ENCODE measurements at places on chromosomes 11 and 22. TPM values are rescaled to one million over a fixed set of nuclear protein-coding genes. Genes with fewer than 3 reads are reported as not detected.
A peak's percentile ranks its signal among the peaks of the same experiment; 100 is the strongest.

GRCh38 chr22:46971099-46971763, 208.8 kb downstream of the TBC1D22A start:
- DNase-seq: peak; percentile 56
- no peaks in the 10 kb centered on the region for H3K27me3 ChIP-seq
- no peak overlapping the region for H3K4me3 ChIP-seq
- peak overlapping the region; percentile 78 for H3K27ac ChIP-seq
- H3K36me3 ChIP-seq: no peaks in the 10 kb centered on the region

DNA sequence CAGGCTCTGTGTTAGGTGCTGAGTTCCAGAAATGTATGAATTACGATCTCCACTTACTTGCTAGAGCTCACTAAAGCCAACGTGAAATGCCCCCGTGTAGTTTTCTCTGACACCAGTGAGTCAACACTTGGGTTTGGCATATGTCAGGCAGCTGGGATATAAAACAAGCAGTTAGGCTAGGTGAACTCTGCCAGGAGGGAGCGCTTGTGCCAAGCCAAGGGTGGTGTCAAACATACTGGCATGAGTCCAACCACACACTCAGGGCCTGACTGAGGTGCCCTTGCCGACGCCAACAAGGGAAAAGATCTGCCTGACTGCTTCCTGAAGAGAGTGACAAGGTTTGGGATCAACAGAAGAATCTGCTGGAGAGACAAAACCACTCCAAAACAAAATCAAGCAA, 167.8 kb upstream of the NARS2 start:
- H3K36me3 ChIP-seq: no peaks in the 10 kb centered on the region
- no peak overlapping the region for H3K27ac ChIP-seq
- DNase-seq: peak; percentile 98
- H3K4me3 ChIP-seq: no peak overlapping the region
- H3K27me3 ChIP-seq: no peaks in the 10 kb centered on the region

DNA sequence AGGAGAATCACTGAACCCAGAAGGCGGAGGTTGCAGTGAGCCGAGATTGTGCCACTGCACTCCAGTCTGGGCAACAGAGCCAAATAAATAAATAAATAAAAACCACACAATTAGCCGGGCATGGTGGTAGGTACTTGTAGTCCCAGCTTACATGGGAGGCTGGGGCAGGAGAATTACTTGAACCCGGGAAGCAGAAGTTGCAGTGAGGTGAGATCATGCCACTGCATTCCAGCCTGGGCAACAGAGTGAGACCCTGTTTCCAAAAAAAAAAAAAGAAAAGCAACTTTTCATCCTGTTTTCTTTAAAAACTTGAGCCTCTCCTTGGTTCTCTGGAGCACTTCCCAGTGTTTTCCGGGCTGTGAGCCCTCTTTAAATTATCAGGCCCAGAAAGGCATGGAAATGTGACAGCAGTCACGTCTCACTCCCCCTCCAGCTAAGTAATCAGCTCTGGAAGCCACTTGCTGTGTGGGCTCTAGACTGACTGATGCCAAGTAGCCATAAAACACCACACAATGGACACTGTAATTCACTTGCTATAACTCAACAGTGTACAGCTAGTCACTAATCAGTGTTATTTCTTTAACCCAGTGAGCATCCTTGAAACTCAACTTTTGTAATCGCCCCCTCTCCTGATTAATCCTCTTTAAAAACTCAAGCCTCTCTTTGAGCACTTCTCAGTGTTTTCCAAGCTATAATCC, 13.0 kb upstream of the MCHR1 start:
- no peaks in the 10 kb centered on the region for H3K36me3 ChIP-seq
- peaks cover 23% of the 10 kb centered on the region for H3K4me1 ChIP-seq
- peak; percentile 67 for DNase-seq
- H3K27ac ChIP-seq: peak overlapping the region; percentile 68
- H3K4me3 ChIP-seq: no peak overlapping the region
- H3K27me3 ChIP-seq: no peaks in the 10 kb centered on the region

- no peaks in the 10 kb centered on the region for H3K36me3 ChIP-seq
- no peak overlapping the region for H3K27ac ChIP-seq
- DNase-seq: no peak
- no peak overlapping the region for H3K4me3 ChIP-seq
- no peaks in the 10 kb centered on the region for H3K4me1 ChIP-seq
- H3K27me3 ChIP-seq: no peaks in the 10 kb centered on the region
Measured at GRCh38 chr11:28460348-28460747, 352.2 kb downstream of the METTL15 start.

The MIOX gene
- 2.1 TPM for total RNA-seq

DNA sequence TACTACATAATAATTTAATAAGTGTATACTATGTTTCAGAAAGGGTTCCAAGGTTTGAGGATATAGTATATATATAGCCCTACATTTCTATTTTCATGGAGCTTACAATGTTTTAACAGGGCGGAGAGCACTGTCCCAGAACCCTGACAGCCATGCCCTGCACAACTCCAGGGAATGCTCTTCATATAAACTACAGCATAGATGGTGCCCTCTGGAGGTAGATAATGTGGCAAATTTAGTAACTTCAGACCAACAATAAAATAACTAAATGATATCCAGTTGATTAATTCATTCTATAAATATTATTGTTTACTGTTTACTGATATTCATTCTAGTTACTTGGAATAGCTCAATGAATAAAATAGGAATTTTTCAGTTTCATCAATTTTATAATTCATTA, 693.7 kb upstream of the CCDC179 start:
- H3K27ac ChIP-seq: no peak overlapping the region
- no peak overlapping the region for H3K4me3 ChIP-seq
- H3K4me1 ChIP-seq: no peaks in the 10 kb centered on the region
- no peaks in the 10 kb centered on the region for H3K27me3 ChIP-seq
- no peaks in the 10 kb centered on the region for H3K36me3 ChIP-seq
- DNase-seq: no peak

- no peak for DNase-seq
- H3K4me1 ChIP-seq: peaks cover 4% of the 10 kb centered on the region
Measured at GRCh38 chr11:71343828-71344400, 91.5 kb upstream of the SHANK2 start.

GRCh38 chr11:35005141-35005780, 88.8 kb downstream of the PDHX start:
- H3K4me1 ChIP-seq: no peaks in the 10 kb centered on the region
- DNase-seq: no peak
- H3K4me3 ChIP-seq: no peak overlapping the region
- H3K27me3 ChIP-seq: no peaks in the 10 kb centered on the region
- H3K36me3 ChIP-seq: no peaks in the 10 kb centered on the region

The SIPA1 gene
- 27.1 TPM for total RNA-seq

DNA sequence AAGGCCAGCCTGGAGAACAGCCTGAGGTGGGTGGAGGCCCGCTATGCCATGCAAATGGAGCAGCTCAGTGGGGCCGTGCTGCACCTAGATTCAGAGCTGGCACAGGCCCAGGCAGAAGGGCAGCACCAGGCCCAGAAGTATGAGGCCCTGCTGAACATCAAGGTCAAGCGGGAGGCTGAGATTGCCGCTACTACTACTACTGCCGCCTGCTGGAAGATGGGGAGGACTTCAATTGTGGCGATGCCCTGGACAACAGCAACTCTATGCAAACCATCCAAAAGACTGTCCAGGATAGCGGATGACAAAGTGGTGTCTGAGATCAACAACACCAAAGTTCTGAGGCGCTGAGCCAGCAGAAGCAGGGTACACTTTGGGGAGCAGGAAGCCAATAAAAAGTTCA, 3.1 kb upstream of the TMEM218 start:
- H3K27me3 ChIP-seq: no peaks in the 10 kb centered on the region
- H3K36me3 ChIP-seq: no peaks in the 10 kb centered on the region
- no peak overlapping the region for H3K4me3 ChIP-seq
- no peak overlapping the region for H3K27ac ChIP-seq
- DNase-seq: no peak
- H3K4me1 ChIP-seq: peaks cover 5% of the 10 kb centered on the region

The OTOG gene
- not detected for total RNA-seq

DNA sequence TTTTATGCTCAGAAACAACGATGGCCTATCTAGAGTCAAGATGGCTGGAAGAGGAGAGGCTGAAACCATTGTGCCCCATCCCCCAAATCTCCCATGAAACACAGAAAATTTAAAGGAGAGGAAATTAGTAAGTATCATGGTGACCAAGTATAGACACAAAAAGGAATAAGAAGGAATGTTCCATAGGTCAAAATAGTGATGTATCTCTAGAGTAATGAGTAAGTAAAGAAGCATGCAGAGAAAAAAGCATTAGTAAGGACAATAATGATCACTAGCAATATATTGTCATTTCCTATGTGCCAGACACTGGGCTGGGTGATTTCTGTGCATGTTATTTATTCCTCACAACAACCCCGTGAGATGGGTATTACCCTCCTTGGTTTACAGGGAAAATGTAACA, 2.6 kb upstream of the SLC22A24 start:
- H3K4me3 ChIP-seq: no peak overlapping the region
- DNase-seq: no peak
- H3K36me3 ChIP-seq: no peaks in the 10 kb centered on the region
- H3K27ac ChIP-seq: no peak overlapping the region

GRCh38 chr22:49023879-49024774, 803.5 kb downstream of the BRD1 start:
- H3K36me3 ChIP-seq: no peaks in the 10 kb centered on the region
- no peak overlapping the region for H3K4me3 ChIP-seq
- H3K4me1 ChIP-seq: no peaks in the 10 kb centered on the region
- no peak overlapping the region for H3K27ac ChIP-seq
- no peak for DNase-seq
- no peaks in the 10 kb centered on the region for H3K27me3 ChIP-seq

DNA sequence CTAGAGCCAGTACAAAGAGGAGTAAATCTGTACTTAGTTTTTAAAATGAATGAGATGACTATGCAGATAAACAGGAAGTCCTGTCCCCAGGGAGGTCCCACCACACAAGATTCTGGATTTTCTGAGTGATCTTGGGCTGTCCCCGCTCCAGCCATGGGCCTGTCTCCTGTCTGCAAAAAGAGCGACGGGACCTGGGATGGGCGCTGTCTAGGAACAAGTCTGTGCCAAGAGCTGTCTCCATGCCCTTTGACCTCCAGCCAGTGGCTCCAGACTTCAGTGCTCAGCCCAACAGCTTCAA, 6.0 kb downstream of the CSNK1E start:
- H3K36me3 ChIP-seq: peaks cover 7% of the 10 kb centered on the region
- no peaks in the 10 kb centered on the region for H3K27me3 ChIP-seq
- peaks cover 63% of the 10 kb centered on the region for H3K4me1 ChIP-seq
- H3K27ac ChIP-seq: no peak overlapping the region

- no peaks in the 10 kb centered on the region for H3K27me3 ChIP-seq
- DNase-seq: no peak
- no peak overlapping the region for H3K27ac ChIP-seq
- no peak overlapping the region for H3K4me3 ChIP-seq
Measured at GRCh38 chr11:12715941-12716340, 41.7 kb downstream of the TEAD1 start.

The C11orf86 gene
- not detected for total RNA-seq

GRCh38 chr11:77071671-77072605, 5.2 kb downstream of the CAPN5 start:
- H3K27ac ChIP-seq: peak overlapping the region; percentile 67
- H3K4me1 ChIP-seq: peaks cover 40% of the 10 kb centered on the region
- H3K27me3 ChIP-seq: no peaks in the 10 kb centered on the region
- H3K4me3 ChIP-seq: no peak overlapping the region
- H3K36me3 ChIP-seq: no peaks in the 10 kb centered on the region

DNA sequence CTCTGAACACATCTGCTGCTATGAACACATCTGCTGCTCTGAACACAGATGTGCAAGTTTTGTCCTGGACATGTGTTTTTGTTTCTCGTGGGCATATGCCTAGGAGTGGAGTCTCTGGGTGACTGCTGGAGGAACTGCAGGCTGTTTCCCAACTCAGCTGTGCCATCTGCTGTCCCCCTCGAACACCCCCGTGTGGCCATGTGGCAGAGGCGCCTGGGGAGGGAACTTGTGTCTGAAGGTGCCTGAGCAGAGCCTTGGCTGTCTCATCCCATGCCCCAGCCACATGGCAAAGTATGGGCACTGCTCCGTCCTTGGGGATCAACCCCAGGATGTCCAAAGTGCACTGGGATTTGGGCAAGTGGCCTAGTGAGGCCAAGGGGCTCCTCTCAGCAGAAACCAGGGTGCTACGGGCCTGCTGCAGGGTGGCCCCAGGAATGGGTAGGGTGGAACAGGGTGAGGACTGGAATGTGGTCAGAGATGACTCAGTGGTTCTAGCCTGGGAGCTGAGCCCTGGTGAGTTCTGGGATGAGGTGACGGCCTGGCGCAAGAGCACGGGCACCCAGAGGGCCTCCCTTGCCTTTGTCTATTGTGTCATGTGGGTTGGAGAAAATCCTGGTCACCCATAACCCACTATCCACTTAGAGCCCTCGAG, 14.7 kb downstream of the GATD1 start:
- H3K4me3 ChIP-seq: no peak overlapping the region
- H3K4me1 ChIP-seq: no peaks in the 10 kb centered on the region

The CARS1 gene
- 55.7 TPM for total RNA-seq

DNA sequence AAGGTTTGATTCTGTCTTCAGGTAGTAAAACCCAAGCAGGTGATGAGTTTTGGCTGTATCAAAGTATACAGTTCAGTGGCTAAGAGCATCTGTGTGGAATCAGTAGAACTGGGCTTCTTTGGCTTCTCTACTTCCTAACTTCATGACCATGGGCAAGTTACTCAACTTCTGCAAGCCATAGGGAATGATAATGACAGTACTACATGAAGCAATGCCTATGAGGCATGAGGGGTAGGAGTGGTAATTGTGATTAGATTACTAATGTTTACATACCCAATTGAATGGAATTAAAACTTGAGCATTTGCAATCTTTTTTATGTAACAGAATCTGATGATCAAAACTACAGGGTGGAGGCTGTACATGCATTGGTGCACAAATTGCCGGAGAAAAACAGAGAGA, 164.3 kb downstream of the PGR start:
- no peak overlapping the region for H3K27ac ChIP-seq
- H3K4me3 ChIP-seq: no peak overlapping the region
- no peaks in the 10 kb centered on the region for H3K27me3 ChIP-seq
- no peak for DNase-seq

The MYBPC3 gene
- total RNA-seq: not detected

The SLN gene
- total RNA-seq: not detected

DNA sequence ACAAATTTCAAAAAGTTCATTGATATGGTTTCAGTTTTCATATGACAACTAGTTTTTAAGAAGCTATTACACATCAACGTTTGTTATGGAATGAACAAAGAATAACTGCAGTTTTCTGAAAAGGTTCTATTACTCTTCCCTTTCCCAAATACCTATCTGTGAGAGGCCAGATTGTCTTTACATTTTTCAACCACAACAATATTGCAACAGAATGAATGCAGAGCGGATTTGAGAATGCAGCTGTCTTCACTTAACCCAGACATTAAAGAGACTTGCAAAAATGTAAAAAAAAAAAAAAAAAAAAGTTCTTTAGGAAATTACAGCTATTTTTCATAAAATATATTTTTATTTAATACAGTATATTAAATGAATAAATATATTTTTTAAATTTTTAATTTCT, 250.8 kb downstream of the DDX10 start:
- no peaks in the 10 kb centered on the region for H3K36me3 ChIP-seq
- no peaks in the 10 kb centered on the region for H3K4me1 ChIP-seq
- no peak overlapping the region for H3K4me3 ChIP-seq
- H3K27me3 ChIP-seq: no peaks in the 10 kb centered on the region
- no peak for DNase-seq
